ENCODE measurements at places on chromosomes 3 and 15.

GRCh38 chr15:78329625-78330024 lies 10.5 kb upstream of the CRABP1 start:
- DNase-seq: no peak

GRCh38 chr3:155496206-155496605 lies 202.7 kb upstream of the STRIT1 start:
- no peak for DNase-seq

- DNase-seq: no peak
Measured at GRCh38 chr3:72368331-72368975, 479.8 kb downstream of the SHQ1 start.

DNA sequence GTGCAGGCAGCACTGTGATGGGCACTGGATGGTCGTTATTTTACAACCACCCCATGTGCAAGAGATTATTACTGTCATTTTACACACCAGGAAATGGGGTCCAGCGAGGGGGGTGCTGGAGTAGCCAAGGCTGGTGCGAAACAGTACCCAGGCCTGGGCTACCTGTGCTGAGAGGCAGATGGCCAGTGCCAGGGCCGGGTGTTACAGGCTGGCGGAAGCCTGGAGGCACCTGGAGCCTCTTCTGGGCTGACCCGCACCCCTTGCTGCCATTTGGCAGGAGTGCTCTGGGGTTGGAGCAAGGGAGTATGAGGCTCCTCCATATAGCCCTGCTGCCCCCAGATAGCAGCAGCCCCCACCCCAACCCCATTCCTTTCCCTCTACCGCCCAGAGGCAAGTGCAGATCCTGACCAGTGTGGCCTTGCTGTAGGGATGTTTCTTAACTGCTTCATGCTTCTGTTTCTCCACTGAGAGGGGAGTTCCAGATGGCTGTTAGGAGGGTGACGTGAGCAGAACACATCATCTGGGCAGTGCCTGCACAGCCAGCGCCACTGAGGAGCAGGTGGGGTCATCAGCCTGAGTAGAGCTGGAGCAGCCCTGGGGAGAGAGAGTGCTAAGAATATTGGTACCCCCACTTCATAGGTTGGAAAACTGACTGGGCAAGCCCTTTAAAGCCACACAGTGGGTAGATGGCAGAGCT lies 15.3 kb downstream of the SNX33 start:
- no peak for DNase-seq

DNA sequence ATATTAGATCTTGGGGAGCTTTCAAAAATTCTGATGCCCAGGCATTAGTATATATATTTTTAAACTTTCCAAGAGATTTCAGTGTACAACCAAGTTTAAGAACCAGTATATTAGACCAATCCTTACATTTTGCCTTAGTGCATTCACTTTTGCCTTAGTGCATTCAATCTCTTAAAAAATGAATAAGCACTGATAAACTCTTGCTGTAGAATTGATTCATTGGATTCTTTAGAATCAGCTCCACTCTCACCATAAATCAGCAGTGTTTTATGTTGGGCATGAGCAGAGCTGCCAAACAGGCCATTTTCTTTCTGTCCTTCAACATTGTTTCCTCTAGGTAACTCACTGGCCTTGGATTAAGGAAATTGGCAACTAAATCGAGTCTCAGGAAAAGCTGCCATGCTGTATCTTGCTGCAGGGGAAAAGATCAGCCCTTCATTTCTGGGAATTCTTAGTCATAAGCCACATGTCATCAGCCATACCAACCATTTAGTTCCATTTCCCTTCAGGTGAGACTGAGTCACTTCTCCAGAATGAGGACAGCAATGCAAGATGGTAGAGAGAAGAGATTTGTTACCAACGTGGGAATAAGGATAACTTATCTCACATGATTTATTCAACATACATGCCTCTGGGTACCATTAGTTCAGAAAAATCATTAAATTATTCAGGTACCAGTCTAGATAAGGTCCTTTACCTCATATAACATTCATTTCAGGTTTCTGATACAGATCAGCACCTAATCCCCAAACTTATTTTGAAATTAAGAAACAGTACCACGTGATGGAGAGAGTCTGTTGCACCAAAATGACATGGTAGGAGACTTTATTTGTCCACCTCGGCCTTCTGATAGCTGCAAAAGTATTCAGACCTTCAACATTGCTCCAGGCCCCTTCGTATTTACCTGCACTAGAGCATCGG lies 192.5 kb downstream of the P3H2 start:
- DNase-seq: no peak

GRCh38 chr3:123282461-123282860 lies 80.7 kb downstream of the SEC22A start:
- no peak for DNase-seq

GRCh38 chr3:167318306-167318705 lies 61.8 kb downstream of the ZBBX start:
- DNase-seq: no peak
